ENCODE measurements at places on chromosomes 1 and 21. TPM values are rescaled to one million over a fixed set of nuclear protein-coding genes. Genes with fewer than 3 reads are reported as not detected.

S100A8 gene
- total RNA-seq = 13.7 TPM

KCNE2 gene
- total RNA-seq = not detected

CDA gene
- total RNA-seq = not detected

SPAG17 gene
- 2.7 TPM for total RNA-seq

MMEL1 gene
- 1.3 TPM for total RNA-seq

IFNLR1 gene
- total RNA-seq = 0.49 TPM

MYOG gene
- not detected for total RNA-seq

DNAJC28 gene
- 1.7 TPM for total RNA-seq

GBP7 gene
- total RNA-seq = not detected

TMEM81 gene
- 2.9 TPM for total RNA-seq

TNFRSF4 gene
- total RNA-seq = not detected

C1QC gene
- 441 TPM for total RNA-seq

SLFNL1 gene
- 0.44 TPM for total RNA-seq

C1orf226 gene
- total RNA-seq = 2.9 TPM

ST6GALNAC3 gene
- total RNA-seq = 7.0 TPM

CHML gene
- total RNA-seq = 13.0 TPM

SHISA4 gene
- 15.7 TPM for total RNA-seq

HJV gene
- total RNA-seq = not detected

FNDC10 gene
- not detected for total RNA-seq

Data from subcutaneous adipose tissue (tissue), 4 donors.